ENCODE measurements at places on chromosomes 2 and 18. TPM values are rescaled to one million over a fixed set of nuclear protein-coding genes. Genes with fewer than 3 reads are reported as not detected.

GRCh38 chr2:16127276-16127940 is 187.1 kb downstream of the MYCN start:
- DNase-seq: no peak

GRCh38 chr2:42935692-42936671 is 143.6 kb upstream of the HAAO start:
- no peak for DNase-seq

DNA sequence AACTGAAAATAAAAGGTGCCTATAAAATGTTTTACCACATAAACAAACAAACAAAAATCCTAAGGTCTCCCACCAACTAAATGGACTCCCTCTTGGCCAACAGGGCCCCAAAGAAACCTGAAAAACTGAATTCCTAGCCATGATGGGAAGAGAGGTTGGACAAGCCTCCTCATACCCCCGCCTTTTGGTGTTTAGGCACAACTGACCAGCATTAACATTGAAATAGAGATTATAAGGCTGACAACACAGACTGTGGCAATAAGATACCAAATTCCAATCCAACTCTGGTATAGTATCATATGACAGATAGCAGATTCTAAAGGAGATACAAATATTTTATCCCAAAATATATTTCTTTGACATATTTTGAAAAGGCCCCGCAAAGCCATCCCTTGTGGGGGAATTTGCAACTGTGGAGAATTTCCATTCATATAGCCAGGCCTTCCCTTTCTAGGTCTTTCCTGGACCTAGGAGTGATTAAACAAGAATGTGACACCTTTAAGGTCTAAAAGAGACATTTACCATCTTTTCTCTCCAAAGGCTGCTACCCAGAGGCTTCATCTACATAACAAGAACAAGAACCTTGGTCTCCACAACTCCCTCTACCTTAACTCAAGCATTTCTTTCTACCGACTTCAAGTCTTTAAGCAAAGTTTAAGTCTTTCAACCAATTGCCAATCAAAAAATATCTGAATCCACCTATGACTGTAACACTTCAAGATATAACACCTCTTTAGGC is 80.0 kb downstream of the CHN1 start:
- no peak for DNase-seq

Gene DYNAP
- total RNA-seq: not detected

Gene FEV
- total RNA-seq: not detected

Gene ASXL3
- total RNA-seq: 94.5 TPM

Gene FAM228A
- total RNA-seq: 3.9 TPM
